ENCODE measurements at places on chromosomes 7 and 10.

DNA sequence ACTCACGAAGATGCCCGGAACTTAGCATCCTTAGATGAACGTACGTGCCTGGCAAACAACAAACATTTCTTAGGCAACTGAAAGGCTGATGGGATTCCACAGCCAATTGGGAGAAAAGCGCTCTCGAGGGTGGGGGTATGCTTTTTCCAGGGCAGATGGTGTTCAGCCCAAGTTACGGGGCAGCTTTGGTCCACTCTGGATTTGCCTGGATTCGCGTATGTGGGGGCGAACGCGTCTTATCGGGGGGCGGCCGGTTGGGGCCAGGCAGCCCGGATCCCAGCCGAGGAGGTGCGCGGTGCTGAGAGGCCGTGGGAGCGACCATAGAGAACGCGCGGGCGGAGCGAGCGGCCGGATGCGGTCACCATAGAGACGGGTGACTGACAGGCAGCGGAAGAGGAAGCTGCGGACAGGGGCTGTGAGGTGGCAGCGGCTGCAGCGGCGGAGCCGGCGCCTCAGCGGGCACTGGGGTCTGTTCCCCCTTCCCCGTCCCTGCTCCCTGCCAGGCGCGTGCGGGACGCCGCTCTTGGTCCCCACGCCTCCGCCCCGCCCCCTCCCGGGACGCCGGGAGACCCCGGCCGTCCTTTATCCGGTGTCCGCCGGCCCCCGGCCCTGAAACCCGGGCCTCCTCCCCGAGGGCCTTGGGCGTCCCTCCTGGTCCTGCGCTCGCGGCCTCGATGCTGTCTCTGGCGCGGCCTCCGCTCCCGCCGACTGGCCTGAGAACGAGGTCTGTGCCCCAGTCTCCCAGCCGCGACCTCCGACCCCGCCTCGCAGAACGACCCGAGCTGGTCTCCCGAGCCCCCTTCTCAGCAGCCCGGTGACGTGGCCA is at the start of gene CHPF2:
Gene CHPF2 (plus strand): TSS at position 393 of the 826 bp plus-strand sequence. CDS start 1,529 bp downstream, outside the sequence.
- peak; percentile 84 for DNase-seq

DNA sequence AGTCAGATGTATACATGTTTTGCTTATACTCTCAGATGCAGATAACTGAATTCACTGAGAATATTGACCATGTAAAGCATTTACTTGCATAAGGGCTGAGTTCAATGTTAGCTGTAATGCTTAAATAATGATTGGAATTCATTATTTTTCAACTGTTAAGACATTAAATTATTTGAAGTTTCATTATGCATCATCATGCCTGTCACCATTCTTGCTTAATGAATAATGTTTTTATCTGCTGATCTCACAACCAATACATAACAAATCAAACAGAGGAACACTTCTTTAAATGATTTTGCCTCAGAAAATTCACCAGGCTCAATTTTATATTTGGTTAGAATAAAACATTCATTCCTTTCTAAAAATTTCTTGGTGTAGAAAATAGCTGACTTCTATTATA is 233.4 kb downstream of the GPR37 start:
- no peak for DNase-seq

DNA sequence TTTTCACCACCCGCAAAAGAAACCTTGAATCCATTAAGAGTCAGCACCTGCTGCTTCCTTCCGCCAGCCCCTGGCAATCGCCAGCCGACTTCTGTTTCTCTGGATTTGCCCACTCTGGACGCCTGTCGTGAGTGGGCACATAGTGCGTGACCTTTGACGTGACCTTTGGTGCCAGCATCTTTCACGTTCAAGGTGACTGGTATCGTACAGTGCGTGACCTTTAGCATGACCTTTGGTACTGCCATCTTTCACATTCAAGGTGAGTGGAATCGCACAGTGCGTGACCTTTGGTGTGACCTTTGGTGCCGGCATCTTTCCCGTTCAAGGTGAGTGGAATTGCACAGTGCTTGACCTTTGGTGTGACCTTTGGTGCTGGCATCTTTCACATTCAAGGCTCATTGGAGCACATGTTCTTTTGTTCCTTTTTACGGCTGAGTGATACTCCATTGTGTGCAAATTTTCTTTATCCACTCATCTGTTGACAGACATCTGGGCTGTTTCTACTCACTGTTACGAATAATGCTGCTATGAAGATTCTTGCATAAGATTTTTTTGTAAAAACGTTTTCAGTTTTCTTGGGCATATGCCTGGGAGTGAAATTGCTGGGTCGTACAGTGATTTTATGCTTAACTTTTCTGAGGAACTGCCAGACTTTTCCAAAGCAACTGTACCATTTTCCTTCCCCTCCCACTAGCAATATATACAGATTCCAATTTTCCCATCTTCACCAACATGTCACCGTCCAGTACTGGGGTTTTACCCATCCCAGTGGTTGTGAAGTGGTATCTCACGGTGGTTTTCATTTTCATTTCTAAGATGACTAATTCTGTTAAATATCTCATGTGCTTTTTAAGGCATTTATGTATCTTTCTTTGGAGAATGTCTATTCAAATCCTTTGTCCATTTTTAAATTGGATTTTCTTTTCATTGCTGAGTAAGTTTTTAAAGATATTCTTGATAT is 145.3 kb downstream of the DIP2C start:
- no peak for DNase-seq

DNA sequence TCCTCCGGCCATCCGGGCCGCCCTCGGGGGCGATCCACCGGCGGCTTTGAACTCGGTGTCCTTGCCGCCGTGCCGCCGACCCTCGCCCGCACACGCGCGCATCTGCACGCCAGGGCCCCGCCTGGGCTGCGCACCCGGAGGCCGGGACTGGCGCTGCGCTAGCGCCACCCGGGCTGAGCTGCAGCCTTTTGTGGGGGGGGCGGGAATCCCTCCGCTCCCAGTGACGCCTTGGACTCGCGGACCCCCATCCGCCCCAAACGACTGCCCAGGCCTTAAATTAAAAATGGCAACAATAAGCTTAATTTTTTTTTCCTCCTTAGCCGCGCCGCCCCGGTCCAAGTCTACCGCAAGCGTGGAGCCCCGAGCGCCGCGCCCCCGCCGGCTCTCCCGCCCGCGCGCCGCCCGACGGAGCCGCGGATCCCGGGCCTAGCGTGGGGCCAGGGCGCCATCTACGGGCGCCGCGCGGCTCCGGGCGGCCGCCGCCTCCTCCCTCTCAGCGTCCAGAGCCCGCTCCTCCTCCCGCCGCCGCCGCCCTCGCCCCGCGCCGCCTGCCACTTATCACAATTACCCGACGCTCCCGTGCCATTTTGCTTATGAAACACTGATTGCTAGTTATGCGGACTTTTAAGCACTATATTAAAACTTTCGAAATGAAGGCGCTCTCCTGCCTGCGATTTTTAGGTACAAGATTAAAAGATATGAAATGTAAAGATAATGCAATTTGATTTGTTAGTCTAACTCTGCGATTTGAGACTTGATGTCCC is 7.5 kb upstream of the EBF3 start:
- DNase-seq, result no peak

GRCh38 chr10:93471110-93471651 is 11.0 kb downstream of the MYOF start:
- DNase-seq, result no peak

- DNase-seq, result no peak
Observed at GRCh38 chr10:91980319-91980718, 56.7 kb downstream of the BTAF1 start.

DNA sequence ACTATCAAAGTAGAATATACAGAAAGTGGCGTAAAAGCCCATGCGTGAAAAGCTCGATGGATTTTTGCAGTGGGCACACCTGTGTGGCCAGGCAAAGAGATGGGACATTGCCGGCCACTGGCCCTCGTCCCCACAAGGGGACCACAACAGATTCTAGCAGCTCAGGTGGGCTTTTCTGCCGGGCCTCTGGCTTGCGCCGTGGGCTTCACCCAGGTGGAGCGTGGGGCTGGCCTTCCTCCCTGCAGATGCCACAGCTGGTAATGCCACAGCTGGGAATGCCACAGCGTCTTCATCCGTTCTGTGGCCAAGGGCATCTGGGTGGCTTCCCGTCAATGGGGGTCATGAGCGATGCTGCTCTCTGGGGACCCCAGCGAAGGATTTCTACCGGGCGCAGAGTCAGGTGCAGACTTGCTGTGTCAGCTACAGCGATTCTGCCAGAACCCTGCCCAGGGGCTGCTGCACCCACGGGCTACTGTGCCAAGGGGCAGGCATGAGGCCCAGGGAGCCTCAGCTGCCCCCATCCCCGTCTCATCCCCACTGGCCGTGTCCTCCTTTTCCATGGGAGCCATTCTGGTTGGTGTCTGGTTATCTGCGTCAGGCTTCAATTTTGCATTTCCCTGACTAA is 52.5 kb upstream of the NKX6-2 start:
- DNase-seq, result no peak

GRCh38 chr10:8485032-8485431 is 430.5 kb downstream of the GATA3 start:
- no peak for DNase-seq

DNA sequence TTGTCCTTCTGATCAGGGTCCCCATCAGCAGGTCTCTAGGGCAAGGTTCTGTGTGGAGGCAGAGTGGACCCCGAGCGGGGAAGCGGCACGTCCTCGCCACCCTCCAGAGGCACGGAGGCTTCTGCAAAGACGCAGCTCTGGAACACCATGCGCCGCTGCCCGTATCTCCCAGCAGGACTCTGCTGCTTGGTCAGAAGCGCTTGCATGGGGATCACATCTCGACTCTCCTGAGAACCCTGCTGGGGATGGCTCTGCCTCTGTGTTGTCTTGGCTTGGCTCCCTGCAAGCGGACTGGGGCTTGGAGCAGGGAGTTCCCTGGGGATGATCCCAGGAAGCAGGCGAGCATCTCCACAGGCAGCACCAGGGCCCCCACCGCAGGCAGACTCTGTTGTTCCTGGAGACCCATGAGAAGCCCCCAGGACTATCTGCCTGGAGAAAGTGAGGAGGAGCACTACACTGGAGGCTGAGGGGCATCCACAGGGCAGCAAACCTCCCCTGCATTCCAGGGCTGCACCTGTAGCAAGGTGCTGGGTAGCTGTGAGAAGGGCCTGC is 520.5 kb downstream of the GLRX3 start:
- DNase-seq, result no peak

GRCh38 chr10:14356921-14357320 is 26.2 kb upstream of the FRMD4A start:
- no peak for DNase-seq

GRCh38 chr7:158398750-158399149 is 188.9 kb downstream of the PTPRN2 start:
- no peak for DNase-seq

GRCh38 chr10:50432211-50433009 is 181.1 kb upstream of the ASAH2 start:
- no peak for DNase-seq

GRCh38 chr7:41437257-41438196 is 265.4 kb downstream of the INHBA start:
- DNase-seq, result no peak

DNA sequence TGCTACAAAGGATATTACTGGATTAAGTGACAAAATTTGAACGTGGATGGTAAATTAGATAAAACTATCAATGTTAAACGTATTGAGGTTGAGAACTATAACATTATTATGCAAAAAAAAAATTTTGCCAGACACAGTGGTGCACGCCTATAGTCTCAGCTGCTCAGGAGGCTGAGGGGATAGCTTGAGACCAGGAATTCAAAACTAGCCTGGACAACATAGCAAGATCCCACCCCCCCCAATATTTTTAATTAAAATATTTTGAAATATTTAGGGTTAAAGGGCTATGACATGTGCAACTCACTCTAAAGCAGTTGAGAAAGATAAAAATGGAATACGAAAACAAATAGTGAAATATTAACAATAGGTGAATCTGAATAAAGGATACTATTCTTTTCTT is 45.1 kb upstream of the ANAPC16 start:
- no peak for DNase-seq

GRCh38 chr10:42783181-42783549 is 570 bp downstream of the BMS1 start:
- DNase-seq, result no peak

GRCh38 chr7:102075126-102075525 is 211.5 kb upstream of the SH2B2 start:
- DNase-seq, result no peak

- DNase-seq, result no peak
Observed at GRCh38 chr7:139696552-139696951, 81.2 kb downstream of the HIPK2 start.

DNA sequence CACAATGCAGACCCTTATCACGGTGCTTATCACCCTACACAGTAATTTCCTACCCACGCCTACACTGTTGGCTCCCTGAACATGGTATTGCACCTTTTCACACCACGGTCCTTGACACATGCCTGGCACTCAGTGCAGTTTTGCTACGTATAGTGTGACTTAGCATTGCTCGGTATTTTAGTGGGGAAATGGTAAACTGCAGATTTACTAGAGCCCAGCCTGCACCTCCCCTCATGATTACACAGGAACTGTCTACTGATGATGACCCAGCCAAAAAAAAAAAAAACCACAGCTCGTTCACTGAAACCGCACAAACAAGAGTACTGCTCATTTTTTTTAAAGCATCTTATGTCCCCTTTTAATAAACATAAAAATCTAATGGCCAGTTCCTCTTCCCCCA is 124.2 kb upstream of the ZNF746 start:
- DNase-seq, result no peak

GRCh38 chr7:24721481-24722001 is 35.7 kb downstream of the GSDME start:
- no peak for DNase-seq

DNA sequence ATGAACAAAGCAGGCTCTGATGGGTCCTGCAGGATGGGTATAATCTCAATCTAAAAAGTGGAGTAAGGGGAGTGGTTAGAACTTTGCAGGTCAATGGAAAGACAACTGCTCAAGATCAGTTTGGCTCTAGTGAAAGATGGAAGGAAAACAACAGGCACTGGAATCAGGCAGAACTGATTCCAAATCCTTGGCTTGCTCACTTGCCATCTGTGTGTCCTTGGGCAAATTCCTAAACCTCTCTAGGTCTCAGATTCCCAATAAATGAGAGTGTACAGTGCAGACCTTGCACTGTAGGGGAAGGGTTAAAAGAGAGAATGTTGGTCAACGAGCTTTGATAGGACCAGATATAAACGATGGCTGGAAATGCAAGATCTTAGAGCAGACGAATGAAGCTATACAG is 186.1 kb upstream of the AOAH start:
- DNase-seq, result no peak

- DNase-seq, result no peak
Observed at GRCh38 chr10:49827297-49827696, 65.2 kb upstream of the OGDHL start.

- no peak for DNase-seq
Observed at GRCh38 chr10:33365871-33366411, 31.5 kb upstream of the NRP1 start.

All from activated T-helper 1 cell treated with anti-CD3 and anti-CD28 coated beads, Interleukin-2, amount 50 U/mL, for 16 hours (primary cell).